ENCODE measurements at places on chromosomes 1 and 21. TPM values are rescaled to one million over a fixed set of nuclear protein-coding genes. Genes with fewer than 3 reads are reported as not detected.

GRCh38 chr1:228063251-228064191 lies 19.0 kb upstream of the ARF1 start:
- no peaks in the 10 kb centered on the region for H3K36me3 ChIP-seq
- no peak overlapping the region for H3K4me3 ChIP-seq
- DNase-seq: no peak
- H3K27ac ChIP-seq: no peak overlapping the region
- peaks cover 5% of the 10 kb centered on the region for H3K4me1 ChIP-seq
- peaks cover 9% of the 10 kb centered on the region for H3K27me3 ChIP-seq

DNA sequence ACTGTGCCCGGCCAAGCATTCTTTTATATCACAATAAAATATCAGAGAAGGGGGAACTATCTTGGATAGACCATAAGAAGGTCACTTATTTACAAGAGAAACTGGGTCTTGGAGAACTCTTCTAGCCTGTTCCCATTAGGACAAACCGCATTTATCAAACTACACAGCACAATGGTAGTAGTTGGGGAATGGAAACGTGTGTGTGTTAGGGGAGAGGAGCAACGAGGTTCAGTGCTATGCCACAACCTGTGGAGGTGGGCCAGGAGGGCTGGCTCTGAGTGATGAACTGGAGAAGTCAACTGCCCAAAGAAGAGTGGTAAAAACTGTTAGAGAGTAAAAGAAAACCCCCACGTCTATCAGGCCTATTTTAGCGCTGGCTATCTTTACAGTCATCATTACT lies 1.6 kb downstream of the DONSON start:
- H3K4me1 ChIP-seq: peaks cover 5% of the 10 kb centered on the region
- H3K36me3 ChIP-seq: no peaks in the 10 kb centered on the region
- H3K4me3 ChIP-seq: no peak overlapping the region
- no peaks in the 10 kb centered on the region for H3K27me3 ChIP-seq
- DNase-seq: no peak

- DNase-seq: no peak
- H3K27me3 ChIP-seq: no peaks in the 10 kb centered on the region
- no peak overlapping the region for H3K4me3 ChIP-seq
- no peak overlapping the region for H3K27ac ChIP-seq
- no peaks in the 10 kb centered on the region for H3K4me1 ChIP-seq
Observed at GRCh38 chr1:163308811-163309210, 12.9 kb upstream of the NUF2 start.

DNA sequence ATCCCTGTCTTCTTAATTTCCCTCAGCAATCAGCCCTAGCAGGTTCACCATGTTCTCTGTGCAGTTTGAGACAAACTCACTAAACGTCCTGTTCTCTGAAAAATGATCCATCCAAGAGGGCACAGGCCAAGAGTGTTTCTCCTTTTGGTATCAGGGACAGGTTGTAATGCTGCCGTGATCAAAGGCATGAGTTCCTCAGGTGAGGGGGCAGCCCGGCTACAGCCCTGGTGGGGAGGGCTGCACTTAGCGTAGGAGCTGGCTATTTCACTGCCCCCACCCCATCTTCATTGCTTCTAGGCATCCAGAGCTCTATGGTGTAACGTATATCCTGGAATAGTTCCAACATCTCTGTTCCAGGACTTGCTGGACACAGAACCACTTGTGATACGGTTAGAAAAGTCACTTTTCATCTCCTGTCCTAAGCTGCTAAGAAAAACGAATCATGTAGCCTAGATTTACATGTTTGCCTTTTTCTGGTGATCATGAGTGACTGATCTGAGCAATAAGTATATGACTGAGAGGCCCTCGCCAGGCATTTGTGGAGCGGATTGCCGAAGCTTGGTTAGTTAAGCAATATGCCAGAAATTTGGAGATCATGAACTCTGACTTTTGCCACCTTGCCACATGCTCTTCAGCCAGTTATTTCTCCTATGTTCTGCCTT lies 41.1 kb upstream of the SRP9 start:
- H3K27me3 ChIP-seq: no peaks in the 10 kb centered on the region
- no peak for DNase-seq

DNA sequence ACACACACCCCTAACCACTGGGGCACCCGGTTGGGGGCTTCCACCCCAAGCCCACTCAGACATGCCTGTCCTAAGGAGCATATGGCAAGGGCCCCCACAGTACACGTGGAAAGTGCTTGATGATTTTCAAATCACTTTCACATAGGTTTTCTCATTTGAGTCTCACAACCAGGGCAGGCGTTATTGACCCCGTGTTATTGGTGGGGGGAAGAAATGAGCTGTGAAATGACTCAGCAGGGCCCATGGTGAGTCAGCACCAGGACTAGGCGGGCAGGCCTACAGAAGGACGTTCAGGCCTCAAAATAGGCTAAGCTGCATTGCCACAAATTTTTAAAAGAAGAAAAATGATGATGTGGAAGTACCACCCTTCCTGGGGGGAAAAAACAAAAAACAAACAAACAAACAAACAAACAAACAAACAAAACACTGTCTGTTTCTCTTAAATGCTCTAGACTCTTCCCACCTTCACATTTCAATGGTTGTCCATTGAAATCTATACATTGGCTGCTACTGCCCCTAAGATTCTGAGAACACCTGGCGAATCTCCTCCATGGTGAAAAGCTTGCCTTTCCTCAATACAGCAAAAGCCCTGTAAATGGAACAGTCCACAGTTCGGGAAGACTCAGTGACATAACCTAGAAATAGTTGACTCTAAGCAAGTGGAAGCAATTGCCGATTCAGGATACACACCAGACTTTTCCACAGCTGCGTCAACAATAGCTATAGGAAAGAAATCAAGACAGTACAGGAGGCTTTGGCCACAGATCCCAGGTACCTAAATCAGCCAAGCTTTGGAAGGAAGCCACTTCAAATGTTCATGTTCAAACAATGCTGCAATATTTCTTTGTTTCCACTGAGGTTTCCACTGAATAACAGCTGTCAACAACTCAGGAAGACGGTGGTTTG lies 234.7 kb downstream of the TOMM20 start:
- H3K4me3 ChIP-seq: no peak overlapping the region
- no peaks in the 10 kb centered on the region for H3K27me3 ChIP-seq
- no peak overlapping the region for H3K27ac ChIP-seq
- H3K36me3 ChIP-seq: no peaks in the 10 kb centered on the region
- no peaks in the 10 kb centered on the region for H3K4me1 ChIP-seq

- H3K27ac ChIP-seq: peak overlapping the region; percentile 65
- no peaks in the 10 kb centered on the region for H3K27me3 ChIP-seq
- H3K4me3 ChIP-seq: no peak overlapping the region
- peaks cover 43% of the 10 kb centered on the region for H3K4me1 ChIP-seq
- H3K36me3 ChIP-seq: no peaks in the 10 kb centered on the region
Observed at GRCh38 chr1:21329209-21329844, 39.1 kb upstream of the ECE1 start.

GRCh38 chr21:41438425-41439113 lies 12.5 kb downstream of the MX1 start:
- H3K27ac ChIP-seq: no peak overlapping the region
- H3K27me3 ChIP-seq: no peaks in the 10 kb centered on the region
- H3K36me3 ChIP-seq: peaks cover 29% of the 10 kb centered on the region

DNA sequence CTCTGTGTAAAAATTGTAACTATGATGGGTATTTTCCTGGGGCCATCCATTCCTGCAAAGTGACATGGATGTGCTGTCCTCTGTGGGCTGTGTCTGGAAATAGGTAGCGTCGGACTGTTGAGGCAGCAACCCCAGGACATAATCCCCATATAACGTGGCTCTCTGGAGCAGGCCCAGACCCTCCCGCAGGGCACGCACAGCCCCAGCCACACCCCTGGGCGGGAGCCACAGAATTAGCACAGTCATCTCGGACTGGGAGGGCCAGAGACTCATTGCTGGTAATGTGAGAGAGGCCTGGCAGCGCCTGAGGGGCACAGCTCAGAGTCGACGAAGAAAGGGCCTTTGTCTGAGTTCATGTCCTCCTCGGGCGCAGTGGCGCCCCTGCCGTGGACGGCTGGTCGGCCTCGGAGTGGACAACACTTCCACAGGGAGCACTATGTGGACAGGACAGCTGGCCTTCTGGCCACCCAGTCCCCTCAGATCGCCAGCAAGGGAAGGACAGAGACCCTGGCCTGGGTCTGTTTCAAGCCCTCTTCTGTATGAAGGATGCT lies 20.1 kb downstream of the SIM2 start:
- DNase-seq: no peak
- H3K4me3 ChIP-seq: no peak overlapping the region
- peaks cover 7% of the 10 kb centered on the region for H3K27me3 ChIP-seq
- H3K27ac ChIP-seq: no peak overlapping the region

DNA sequence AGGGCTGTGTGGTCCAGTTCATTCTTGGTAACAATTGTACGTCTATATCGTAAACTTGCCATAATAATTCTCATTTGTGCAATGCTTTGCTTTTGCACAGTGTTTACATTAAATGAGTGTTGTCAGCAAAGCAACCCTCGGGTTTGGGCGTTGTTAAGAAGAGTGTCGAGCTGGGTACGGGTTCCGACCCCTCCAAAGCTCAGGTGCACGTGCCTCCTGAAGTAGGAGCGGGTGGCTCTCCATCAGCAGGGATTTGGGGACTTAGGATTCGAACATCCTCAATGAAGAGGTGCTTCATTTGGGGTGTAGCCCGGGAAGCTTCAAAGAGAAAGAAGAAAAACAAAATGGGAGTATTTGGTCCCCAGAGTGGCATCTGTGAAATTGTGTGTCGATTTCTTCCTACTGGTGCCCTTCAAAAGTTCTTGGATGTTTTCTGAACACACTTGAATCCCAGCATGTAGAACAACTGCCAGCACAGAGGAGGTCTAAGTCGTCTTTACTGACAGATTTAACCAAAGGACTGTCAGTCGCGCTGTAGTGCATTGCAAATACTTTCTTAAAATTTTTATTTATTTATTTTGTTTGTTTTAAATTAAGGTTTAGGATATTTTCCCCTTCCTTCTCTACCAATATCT lies 1.1 kb downstream of the TRIM58 start:
- H3K4me1 ChIP-seq: no peaks in the 10 kb centered on the region
- peak overlapping the region; percentile 13 for H3K4me3 ChIP-seq
- no peak for DNase-seq
- H3K27me3 ChIP-seq: no peaks in the 10 kb centered on the region

GRCh38 chr1:182784556-182785171 lies 4.9 kb upstream of the NPL start:
- H3K27ac ChIP-seq: no peak overlapping the region
- peaks cover 8% of the 10 kb centered on the region for H3K4me1 ChIP-seq
- H3K36me3 ChIP-seq: no peaks in the 10 kb centered on the region
- peak; percentile 21 for DNase-seq
- no peaks in the 10 kb centered on the region for H3K27me3 ChIP-seq
- H3K4me3 ChIP-seq: no peak overlapping the region

DNA sequence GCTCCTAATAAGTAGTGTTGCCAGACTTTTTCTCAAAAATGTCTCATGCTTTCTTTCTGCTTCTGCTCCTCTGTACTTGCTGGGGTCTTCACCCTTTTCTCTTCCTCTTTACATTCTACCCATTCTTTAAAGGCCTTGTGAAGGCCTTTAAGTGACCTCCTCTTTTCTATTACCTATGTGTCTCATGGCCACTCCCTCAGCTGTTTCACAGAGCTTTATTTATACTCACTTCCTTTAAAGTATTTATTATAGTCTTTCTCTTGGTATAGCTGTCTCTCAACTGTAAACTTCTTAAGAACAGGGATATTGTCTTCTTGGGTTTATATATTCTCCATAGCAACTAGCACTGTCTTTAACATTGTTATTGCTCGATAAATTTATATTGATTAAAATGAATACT lies 792 bp downstream of the GOLPH3L start:
- DNase-seq: no peak
- H3K4me1 ChIP-seq: peaks cover 11% of the 10 kb centered on the region
- H3K36me3 ChIP-seq: no peaks in the 10 kb centered on the region
- peak overlapping the region; percentile 53 for H3K27ac ChIP-seq
- H3K4me3 ChIP-seq: no peak overlapping the region

- no peaks in the 10 kb centered on the region for H3K27me3 ChIP-seq
- H3K4me3 ChIP-seq: no peak overlapping the region
- H3K36me3 ChIP-seq: no peaks in the 10 kb centered on the region
- DNase-seq: no peak
Observed at GRCh38 chr1:224450561-224451350, 16.2 kb upstream of the WDR26 start.

- H3K27ac ChIP-seq: no peak overlapping the region
- no peaks in the 10 kb centered on the region for H3K27me3 ChIP-seq
- H3K4me3 ChIP-seq: no peak overlapping the region
- no peaks in the 10 kb centered on the region for H3K36me3 ChIP-seq
Observed at GRCh38 chr1:199089393-199090122, 450.7 kb downstream of the PTPRC start.

GRCh38 chr1:72892461-72892860 lies 610.1 kb upstream of the NEGR1 start:
- no peak for DNase-seq
- no peaks in the 10 kb centered on the region for H3K27me3 ChIP-seq
- H3K36me3 ChIP-seq: no peaks in the 10 kb centered on the region

- no peak overlapping the region for H3K27ac ChIP-seq
- peaks cover 14% of the 10 kb centered on the region for H3K4me1 ChIP-seq
- no peak for DNase-seq
- no peaks in the 10 kb centered on the region for H3K36me3 ChIP-seq
Observed at GRCh38 chr1:11920239-11920903, 5.9 kb downstream of the KIAA2013 start.

- H3K4me3 ChIP-seq: no peak overlapping the region
- no peak for DNase-seq
- H3K27ac ChIP-seq: no peak overlapping the region
Observed at GRCh38 chr1:36764798-36765197, 269.5 kb downstream of the GRIK3 start.

DNA sequence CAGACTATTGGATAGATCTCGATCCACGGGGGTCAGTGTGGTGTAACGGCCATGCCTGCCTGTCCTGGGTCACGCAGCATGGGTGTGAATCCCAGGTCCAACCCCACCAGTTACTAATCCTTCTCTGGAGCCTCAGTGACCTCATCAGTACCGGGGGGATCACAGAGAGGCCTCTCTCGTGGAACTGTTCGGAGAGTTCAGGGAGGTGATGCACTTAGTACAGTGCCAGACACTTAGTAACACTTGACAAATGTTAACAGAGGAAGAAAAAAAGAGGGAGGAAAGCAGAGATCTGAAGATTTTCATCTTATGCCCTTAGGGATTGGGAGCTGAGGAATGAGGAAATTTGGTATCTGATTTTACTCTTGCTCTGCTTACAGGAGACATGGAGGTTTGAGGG lies 2.9 kb downstream of the ABCA4 start:
- no peak overlapping the region for H3K4me3 ChIP-seq
- no peaks in the 10 kb centered on the region for H3K36me3 ChIP-seq
- H3K27ac ChIP-seq: no peak overlapping the region
- H3K27me3 ChIP-seq: no peaks in the 10 kb centered on the region

The IFI6 gene
- 33.2 TPM for total RNA-seq

The TEDDM1 gene
- not detected for total RNA-seq

The C1orf105 gene
- 0.86 TPM for total RNA-seq

The ESRRG gene
- total RNA-seq: not detected

The C1orf141 gene
- not detected for total RNA-seq

The TNFRSF1B gene
- total RNA-seq: 40.7 TPM

The TAS1R1 gene
- total RNA-seq: not detected

The CLDN19 gene
- total RNA-seq: not detected

The LPGAT1 gene
- 11.7 TPM for total RNA-seq

The TFF2 gene
- total RNA-seq: not detected

The CD34 gene
- not detected for total RNA-seq

The RHCE gene
- 1.0 TPM for total RNA-seq

Data from naive thymus-derived CD4-positive, alpha-beta T cell (primary cell).